ENCODE measurements at places on chromosomes 6 and 20.

GRCh38 chr6:118354641-118355040, 193.5 kb upstream of the PLN start:
- DNase-seq, result no peak

- no peak for DNase-seq
Observed at GRCh38 chr6:11432713-11433450, 104.7 kb upstream of the TMEM170B start.

GRCh38 chr6:116471531-116471930, 10.4 kb downstream of the CALHM6 start:
- DNase-seq, result no peak

GRCh38 chr20:46275091-46275490, 33.2 kb downstream of the CDH22 start:
- no peak for DNase-seq

- DNase-seq, result no peak
Observed at GRCh38 chr6:144602523-144603180, 317.5 kb downstream of the UTRN start.

- DNase-seq, result no peak
Observed at GRCh38 chr6:141463237-141463977, 669.3 kb upstream of the GJE1 start.

DNA sequence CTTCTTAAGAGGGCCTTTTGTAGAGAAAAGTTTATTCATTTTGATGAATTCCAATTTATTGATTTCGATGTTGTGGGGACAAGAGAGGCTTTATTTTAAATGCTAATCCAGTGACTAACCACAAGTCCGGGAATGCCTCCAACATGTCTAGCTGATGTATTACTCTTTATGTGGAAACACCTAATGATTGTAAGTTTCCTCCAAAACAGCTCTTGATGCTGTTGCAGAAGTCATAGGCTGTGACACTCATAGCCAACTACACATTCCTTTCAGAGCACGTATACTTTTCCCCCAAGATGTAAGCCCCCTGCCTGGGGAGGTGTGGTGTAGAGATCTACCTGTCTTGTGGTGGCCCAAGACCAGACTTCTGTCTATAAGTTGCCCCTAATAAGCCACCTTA, 61.3 kb upstream of the RNF24 start:
- no peak for DNase-seq

DNA sequence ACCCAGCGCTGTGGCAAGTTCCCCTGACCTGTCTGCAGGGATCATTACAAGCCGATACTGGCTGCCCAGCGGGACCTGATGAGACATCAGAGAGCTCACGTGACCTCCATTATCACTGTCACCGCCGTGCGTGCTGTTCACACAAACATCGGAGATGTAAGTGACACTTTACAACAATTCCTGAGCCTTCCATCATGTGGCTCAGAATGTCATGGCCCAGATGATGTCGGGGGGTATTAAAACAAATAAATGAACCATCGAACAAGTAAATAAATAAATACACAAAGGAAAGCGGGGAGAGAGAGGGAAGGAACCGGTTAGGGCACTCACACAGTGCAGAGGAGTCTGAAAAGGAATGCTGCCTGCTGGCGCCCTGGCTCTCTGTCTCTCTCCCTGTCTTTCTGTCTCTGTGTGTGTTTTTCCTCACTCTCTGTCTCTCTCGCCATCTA, 195.1 kb downstream of the BMP7 start:
- no peak for DNase-seq

GRCh38 chr20:9590189-9590588, 75.8 kb downstream of the LAMP5 start:
- no peak for DNase-seq

GRCh38 chr6:12806796-12807195, 90.2 kb downstream of the PHACTR1 start:
- DNase-seq, result no peak

DNA sequence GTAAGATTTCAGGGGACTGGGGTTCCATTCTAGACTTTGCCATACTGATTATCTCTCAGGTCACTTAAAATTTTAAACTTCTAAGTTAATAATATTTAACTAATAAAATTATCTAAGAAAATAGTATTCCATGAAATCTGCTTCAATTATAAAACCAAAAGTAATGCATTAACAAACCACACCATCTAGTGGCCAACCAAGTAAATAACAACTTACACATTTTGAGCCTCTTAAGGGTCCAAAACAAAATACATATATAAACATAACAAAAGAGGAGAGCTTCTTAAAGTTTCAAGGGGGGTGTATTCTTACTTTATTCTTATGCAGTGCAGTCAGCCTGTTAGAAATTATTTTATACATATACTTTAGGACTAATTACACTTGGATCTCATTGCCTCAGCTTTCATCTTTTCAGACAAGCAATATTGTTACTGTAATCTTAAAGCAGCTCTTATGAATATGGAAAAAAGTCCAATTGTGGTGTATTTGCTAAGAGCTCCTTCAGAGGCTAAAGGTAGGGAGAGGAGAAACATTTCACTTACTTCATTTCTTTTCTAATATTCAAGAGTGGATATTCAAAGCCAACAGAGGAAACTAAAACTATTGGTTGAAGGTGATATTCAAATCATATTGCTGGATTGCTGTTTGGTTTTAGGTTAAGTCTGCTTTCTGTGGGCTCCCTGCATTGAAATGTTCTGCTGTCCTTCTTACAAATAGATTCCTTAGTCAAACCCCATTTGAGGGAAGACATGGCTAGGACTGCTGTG, 199.7 kb upstream of the SIM1 start:
- no peak for DNase-seq

DNA sequence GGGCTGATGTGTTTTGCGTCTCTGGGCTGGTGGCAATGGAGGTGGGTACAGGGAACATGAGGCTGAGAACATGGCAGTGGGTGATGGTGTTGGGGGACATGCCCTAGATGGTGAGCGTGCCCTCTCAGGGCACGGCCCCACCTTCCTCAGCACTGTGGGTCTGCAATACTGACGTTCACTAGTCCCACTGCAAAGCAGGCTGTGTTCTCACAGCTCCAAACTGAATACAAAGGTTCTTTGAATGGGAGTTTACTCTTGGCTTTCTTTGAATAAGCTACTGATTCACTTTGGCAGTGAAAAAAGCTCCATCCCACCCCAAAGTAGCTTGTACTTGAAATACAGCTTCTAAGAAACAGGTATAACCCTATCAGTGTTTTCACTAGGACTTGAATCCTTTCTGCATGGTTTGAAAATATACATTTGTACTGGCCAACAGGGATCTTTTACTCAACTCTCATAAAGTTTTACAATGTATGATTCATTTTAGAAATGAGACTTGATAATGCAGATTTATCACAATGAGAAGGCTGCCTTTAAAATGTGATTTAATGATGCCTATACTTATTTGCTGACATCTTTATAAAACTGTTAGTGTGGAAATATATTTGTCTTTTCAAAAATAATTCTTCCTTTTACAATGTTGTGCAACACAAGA, 400.7 kb downstream of the ZFAND3 start:
- no peak for DNase-seq

GRCh38 chr6:146791930-146792329, 193.2 kb downstream of the ADGB start:
- DNase-seq, result no peak

GRCh38 chr20:35055445-35056276, 36.9 kb downstream of the TRPC4AP start:
- no peak for DNase-seq

GRCh38 chr20:17343091-17343490, 116.3 kb downstream of the PCSK2 start:
- DNase-seq, result no peak

- no peak for DNase-seq
Observed at GRCh38 chr6:81682235-81682795, 70.2 kb downstream of the TENT5A start.

DNA sequence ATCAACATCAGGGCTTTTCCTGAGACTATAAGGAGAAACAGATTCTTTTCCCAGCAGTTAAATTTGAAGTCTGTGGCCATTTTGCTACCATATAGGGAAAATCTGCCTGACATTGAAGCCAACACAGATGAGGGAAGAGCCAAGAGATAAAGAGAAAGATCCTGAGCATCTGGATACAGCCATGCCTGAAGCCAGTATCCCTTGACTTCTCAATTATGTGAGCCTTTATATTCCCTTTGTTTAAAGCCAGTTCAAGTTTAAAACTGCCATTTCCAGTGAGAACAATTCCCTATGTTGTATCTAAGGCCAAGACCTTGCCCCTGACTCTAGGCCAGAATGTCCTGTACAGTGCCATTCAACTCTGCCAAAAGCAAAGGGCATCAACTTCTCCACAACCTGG, 3.8 kb upstream of the NRSN2 start:
- no peak for DNase-seq

GRCh38 chr6:34900321-34901031, 11.4 kb downstream of the ANKS1A start:
- no peak for DNase-seq

DNA sequence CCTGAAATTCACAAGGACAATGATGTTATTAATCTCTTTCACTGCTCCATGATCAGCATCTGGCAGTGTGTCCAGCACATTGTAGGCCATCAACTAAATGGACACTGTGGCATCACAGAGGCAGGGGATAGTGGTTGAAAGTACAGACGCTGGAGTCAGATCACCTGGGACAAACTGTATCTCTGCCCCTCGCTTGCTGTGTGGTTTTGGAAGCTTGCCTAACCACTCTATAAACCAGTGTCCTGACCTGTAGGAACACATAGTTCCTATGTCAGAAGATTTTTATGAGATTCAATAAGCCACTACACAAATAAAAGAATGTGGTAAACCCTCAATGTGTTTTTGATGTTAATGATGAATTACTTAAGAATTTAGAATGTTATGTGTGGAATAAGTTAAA, 219.3 kb upstream of the RNF217 start:
- no peak for DNase-seq

Data from right forelimb (tissue), 1 donor.